ENCODE measurements at places on chromosomes 7 and 10.

DNA sequence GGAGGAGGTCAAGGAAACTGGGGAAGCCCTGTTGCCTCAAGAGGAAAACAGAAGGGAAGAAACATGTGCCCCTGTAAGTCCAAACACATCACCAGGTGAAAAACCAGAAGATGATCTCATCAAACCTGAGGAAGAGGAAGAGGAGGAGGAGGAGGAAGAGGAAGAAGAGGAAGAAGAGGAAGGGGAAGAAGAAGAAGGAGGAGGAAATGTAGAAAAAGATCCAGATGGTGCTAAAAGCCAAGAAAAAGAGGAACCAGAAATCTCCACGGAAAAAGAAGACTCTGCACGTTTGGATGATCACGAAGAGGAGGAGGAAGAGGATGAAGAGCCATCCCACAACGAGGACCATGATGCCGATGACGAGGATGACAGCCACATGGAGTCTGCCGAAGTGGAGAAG, 82.7 kb upstream of the SAMD8 start:
- DNase-seq: no peak

GRCh38 chr10:71527135-71527534, 130.4 kb downstream of the CDH23 start:
- DNase-seq: no peak

DNA sequence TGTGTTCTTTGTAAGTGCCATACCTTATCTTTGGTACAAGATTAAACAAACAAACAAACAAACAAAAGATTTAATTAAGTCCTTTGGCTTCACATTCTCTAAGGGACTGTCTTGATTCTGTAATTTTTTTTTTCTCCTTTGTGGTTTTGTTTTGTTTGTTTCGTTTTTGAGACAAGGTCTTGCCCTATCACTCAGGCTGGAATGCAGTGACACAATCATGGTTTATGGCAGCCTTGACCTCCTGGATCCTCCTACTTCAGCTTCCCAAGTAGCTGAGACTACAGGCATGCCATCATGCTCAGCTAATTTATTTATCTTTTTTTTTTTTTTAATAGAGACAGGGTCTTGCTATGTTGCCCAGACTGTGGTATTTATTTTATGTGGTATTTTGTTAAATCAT, 165.8 kb downstream of the LRRC4 start:
- no peak for DNase-seq

GRCh38 chr7:128000854-128001265, 30.4 kb downstream of the LRRC4 start:
- DNase-seq: no peak

- no peak for DNase-seq
These were observed 1.2 kb upstream of the CALU start for GRCh38 chr7:128737867-128738385.

DNA sequence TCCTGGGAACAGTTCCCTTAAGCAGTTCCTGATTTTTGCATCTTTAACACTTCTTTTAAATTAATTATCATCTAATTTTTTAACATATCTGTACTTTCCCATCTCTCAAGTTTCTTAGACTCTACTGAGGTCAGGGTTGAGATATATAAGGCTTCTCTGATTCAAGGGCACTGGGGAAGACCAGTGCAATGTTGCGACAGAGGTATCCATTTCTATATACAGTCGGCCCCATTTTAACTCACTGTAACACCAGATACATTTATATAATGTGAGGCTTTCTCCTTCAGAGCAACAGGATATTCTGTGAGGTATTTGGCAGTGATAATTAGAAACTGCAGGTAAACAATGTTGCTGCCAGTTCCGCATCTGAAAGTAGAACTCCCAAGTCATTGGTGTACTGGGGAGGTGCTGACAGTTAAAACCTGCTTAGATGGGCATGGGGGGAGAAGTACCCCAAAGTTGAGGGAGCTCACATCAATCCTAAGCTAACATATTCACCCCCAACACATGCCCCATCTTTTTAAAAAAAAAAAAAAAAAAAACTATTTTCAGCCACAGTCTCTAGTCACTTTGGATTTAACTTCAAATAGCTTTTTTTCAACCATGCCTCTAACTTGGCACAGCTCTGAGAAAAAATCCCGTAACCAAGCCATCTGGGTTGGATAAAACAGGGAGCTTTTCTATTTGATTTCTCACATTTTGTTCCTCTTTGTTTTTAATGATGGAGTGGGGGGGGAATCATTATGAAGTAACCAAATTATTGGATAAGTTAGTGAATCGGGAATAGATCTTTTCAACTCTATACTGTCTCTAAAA, 62.9 kb downstream of the REEP3 start:
- DNase-seq: peak; percentile 7

DNA sequence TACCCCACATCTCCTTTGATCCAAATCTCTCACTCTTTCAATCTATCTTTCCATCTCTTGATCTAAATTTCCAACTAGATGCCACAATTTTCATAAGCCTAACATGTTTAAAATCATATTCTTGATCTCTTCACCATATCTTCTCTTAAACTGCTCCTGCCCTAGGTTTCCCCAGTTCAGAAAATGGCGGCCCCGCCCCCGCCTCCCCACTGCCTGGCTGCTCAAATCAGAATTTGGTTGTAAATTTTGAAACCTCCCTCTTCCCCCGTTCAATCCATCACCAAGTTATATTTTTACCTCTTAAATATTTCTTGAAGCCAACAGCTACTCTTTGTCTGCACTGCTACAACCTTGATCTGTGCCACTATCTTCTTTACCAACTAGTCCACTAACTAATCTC, 27.3 kb upstream of the PRTFDC1 start:
- no peak for DNase-seq

DNA sequence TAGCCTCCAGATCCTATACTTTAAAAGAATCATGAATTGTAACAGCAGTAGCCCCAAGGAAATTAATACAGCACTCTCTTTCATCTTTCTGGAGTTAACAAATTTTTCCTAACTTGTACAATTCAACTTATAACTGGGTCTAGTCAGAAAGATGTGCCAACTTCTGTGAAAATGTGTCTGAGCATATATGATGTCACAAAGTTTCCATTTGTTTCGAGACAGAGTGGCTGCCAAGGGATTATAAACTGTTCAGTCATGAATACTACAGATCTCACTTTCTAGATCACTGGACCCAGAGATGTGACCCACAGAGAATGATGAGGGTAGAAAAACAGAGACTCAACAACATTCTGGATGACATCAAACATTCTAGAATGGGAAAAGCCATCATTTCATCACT, 249.2 kb upstream of the PHF14 start:
- DNase-seq: no peak

- DNase-seq: no peak
These were observed 23.7 kb upstream of the FOXL3 start for GRCh38 chr7:265998-266850.

- no peak for DNase-seq
These were observed 40.9 kb upstream of the EFCAB10 start for GRCh38 chr7:105622106-105622731.

GRCh38 chr7:48245751-48246472, 74.7 kb downstream of the ABCA13 start:
- no peak for DNase-seq

GRCh38 chr10:48390933-48391845, 84.7 kb downstream of the MAPK8 start:
- no peak for DNase-seq

GRCh38 chr7:158803367-158803969, 25.8 kb downstream of the ESYT2 start:
- DNase-seq: no peak

DNA sequence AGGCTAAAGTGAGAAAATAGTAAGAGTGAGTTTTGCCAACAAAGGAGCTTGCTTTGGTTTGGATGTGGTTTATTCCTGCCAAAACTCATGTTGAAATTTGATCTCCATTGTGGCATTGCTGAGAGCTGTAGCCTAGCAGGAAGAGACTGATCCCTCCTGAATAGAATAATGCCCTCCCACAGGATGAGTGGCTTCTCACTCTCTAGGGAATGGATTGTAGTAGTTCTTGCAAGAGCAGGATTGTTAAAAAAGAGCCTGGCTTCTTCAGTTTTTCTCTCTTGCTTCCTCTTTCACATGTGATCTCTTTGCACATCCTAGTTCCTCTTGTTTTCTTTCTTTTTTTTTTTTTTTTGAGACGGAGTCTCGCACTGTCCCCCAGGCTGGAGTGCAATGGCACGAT, 34.4 kb downstream of the ASAH2 start:
- no peak for DNase-seq

GRCh38 chr7:140653319-140654108, 12.9 kb upstream of the DENND2A start:
- peak; percentile 91 for DNase-seq

GRCh38 chr7:27152816-27153442, 546 bp upstream of the HOXA3 start:
- DNase-seq: no peak

- DNase-seq: no peak
These were observed 40.2 kb upstream of the ATXN7L1 start for GRCh38 chr7:105916603-105917002.

GRCh38 chr7:48183370-48183743, 12.1 kb downstream of the ABCA13 start:
- DNase-seq: no peak

- DNase-seq: no peak
These were observed 135.7 kb downstream of the LCOR start for GRCh38 chr10:96967847-96968246.

DNA sequence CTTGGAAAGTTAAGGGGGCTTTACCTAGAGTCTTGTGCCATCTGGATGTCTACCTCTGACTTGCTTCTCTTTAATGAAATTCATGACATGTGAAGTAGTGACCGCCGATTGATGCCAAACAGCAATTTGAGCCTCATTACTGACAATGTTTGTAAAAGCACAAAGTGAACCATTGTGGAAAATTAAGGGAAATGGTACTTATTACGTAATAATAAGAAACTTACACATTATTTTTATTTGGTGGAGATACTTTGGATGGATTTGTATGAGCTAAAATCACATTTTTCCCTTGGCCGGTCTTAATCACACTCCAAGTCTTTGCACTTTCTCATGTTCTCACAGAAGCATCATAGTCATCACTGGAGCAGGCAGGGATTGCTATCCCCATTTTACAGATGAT, 265.1 kb upstream of the KLF6 start:
- no peak for DNase-seq

GRCh38 chr7:104984585-104985258, 29.3 kb upstream of the KMT2E start:
- DNase-seq: no peak

DNA sequence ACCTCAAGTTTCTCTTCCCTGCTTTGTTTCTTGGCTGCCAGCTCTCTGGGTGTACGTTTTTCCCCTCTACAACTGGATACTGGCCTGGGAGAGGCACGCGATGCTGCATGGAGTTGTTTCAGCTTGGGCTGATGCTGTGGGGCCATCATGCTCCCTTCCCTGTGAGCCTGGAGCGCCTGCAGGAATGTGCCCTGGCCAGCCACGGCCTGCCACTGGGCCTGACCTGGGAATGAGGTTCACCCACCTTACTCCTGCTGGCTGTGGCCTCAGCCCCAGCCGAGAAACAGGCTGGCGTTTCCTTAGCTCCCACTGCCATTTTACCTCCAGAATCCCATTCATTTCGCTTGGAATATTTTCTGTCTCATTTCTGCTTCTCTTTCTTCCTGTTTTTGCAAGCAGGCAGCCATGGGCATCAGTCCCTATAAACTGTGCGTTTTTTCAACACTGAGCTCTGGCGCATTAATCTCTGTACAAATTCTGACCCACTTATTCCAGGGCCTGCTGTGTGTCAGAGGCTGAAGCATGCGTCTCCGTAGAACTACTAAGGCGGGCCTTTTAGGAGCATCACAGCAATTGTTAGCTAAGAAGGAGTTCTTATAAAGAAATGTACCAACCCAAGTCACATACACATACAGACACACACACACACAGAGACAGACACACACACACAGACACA, 57.9 kb downstream of the GATA3 start:
- no peak for DNase-seq

DNA sequence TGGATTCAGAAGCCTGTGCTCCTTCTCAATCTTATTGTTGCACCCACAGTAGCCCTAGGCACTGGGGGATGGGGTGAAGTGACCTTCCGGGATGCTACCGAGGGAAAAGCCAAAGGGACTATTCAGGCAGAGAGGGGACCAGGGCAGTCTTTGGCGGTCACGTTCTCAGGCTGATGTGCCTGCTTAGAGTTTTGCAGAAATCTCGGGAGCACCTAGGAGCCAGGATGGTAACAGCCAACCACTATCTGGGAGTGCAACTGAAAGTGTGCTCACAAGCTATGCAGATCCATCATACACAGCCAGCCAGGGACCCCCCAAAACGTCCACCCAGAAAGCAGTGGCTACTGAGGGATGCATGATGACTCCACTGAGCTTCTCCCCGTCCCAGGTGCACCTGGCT, 52.4 kb downstream of the CXCL12 start:
- DNase-seq: no peak

DNA sequence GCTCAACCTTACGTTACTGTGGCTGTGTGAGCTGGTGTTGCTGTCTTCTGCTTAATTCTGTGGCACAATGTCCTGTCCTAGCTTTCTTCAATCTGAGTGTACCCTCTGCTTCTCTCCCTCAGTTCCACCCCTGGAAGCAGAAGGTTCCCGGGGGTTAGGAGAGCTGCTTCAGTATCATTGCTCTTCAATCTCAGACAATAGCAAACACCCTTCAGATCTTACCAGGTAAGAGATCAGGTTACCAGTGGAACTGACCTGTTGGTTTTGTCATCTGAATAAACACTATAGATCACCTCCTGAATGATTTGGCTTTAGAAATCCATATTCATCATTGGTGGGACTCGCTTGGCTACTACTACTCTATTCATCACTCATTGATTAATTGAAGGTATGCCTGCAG, 48.4 kb downstream of the DNAJB9 start:
- no peak for DNase-seq

- no peak for DNase-seq
These were observed 795.9 kb upstream of the IGFBP3 start for GRCh38 chr7:46716926-46717325.

- no peak for DNase-seq
These were observed 279.3 kb upstream of the MTPN start for GRCh38 chr7:136256491-136256890.

DNA sequence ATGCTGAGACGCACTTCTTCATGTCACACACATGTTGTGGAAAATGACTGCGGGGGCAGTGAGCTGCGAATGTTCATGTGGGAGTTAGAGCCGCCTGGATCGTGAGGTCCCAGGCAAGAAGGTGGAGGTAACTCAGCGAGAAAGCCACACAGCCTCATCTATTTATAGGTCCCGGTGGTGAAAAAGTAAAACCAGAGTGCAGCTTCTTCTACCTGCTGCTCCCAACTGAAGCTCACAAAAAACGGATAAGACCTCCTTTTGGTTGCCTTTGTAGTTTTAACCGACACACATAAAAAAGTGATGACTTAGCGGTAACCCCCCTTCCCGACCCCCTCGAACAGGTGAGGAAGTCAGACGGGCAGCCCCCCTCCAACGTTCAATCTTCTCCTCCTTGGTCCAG, 276.9 kb downstream of the GATA3 start:
- DNase-seq: no peak

DNA sequence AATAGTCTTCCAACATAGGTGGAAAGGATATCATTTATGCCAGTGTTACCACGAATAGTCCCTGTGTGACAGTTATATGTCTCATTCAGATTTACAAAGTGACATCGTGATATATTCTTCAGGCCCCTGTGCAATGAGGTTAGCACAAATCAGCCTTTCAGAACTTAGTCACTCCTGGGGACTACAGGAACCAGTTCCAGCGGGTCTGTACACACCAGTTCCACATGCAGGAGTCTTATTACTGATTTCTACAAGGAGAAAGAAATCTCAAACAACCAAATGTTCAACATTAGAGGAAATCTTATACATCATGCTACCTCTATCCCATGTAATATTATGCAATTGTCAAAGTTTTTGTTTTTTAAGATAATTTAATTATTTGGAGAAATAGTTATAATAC, 4.4 kb upstream of the WDR91 start:
- no peak for DNase-seq

- DNase-seq: no peak
These were observed 162.8 kb upstream of the LANCL2 start for GRCh38 chr7:55202150-55202913.

All from NCI-H2081 (cell line).